ENCODE measurements at places on chromosomes 1 and 21. TPM values are rescaled to one million over a fixed set of nuclear protein-coding genes. Genes with fewer than 3 reads are reported as not detected.

The PCP4 gene
- not detected for total RNA-seq

The ASTN1 gene
- not detected for total RNA-seq

- no peak for DNase-seq
Measured at GRCh38 chr1:106831511-106831910, 225.0 kb upstream of the PRMT6 start.

DNA sequence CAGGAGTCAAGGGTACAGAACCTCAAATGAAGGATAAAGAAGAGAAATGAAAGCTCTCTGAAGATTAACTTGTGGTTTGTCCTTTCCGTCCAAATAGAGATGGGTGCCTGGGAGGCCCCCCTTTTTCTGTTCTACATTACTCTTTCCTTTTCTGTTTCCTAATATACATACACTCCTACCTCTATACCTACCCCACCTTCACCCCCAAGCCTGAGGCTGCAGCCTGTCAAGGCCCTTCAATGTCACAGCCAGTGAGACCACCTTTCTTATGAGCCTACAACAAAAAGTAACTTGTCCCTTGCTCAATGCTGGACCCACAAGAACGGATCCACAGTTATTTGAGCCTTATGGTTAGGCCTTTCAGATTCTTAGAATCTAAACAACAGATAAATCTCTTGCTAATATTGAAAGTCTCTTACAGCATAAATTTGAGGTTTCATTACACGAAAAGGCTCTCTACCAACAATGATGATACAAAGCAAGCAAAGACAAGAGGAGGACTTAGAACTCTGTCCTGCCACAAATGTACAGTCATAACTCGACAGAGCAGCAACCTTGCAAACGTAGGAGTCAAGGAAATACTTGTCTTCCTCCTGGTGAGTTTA lies 4.1 kb upstream of the TRAF3IP3 start:
- no peak for DNase-seq

DNA sequence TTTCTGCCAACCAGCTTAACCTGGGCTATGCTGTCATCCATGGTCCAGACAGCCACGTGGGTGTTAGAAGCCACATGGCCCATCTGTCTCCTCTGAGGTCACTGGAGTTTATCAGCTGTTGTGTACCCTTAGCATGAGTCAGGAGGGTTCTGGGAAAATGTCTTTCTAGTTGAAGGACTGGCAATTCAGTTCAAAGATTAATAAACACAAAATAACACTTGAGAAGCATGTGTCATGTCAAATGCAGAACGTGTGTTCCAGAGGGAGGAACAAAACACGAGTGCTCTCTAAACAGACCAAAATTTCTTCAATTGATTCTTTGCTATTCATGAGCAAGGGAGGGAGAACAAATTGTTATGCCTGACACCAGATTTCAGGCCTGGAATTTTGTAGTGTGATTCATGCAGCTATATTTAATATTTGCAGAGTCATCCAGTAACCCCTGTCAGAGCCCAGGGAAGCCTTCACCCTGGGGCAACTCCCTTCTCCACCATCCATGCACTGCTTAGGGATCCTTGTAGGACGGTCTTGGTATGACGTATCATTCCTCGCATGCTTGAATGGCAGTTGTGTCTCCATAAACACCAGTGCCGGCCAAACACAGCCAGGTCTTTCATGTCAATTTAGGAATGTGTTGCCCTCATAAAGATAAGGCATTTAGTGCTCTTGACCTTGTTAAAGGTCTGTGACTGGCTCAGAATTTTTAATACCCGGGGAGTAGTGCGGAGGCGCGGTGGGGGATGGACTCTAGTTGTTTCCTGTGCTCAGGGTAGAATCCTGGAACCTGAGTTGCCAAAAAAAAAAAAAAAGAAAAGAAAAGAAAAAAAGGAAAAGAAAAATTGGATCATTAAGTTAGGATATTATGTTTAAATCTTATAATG lies 27.7 kb upstream of the DYRK1A start:
- DNase-seq = no peak

DNA sequence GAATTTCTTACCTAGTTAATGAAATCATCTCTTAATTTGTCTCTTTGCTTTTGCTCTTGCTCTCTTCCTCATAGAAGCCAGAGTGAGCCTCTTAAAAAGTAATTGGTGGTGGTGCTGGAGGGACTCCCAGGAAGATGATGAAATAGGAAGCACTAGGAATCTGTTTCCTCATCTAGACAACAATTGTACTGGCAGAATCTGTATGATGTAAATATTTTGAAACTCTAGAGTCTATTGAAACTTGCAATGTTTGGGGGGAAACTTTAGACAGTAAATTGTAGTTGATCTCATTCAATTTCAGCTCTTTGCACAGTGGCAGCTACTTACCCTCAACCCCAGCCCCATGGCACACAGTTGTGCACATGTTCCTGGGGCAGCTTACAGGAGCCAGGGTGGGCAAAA lies 10.6 kb downstream of the RGSL1 start:
- no peak for DNase-seq
